ENCODE measurements at places on chromosomes 5 and 9.

DNA sequence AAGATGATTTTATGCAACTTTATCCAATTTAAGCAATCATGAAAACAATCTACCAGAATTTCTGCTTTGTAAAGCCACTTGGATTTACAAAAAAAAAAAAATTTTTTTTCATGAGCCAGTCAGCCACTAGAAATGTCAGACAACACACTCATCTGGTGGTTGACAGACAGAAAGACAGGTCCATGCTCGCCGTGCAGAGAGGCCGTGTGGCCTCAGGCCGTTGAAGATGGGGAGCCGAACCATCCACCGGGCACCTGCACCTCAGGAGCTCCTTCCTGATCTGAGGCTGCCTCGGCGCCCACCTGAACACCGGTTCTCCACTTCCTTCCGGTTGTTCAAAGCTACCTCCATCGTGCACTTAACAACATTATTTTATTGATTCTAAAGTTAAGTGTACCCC lies 138.0 kb upstream of the IRX4 start:
- H3K4me1 ChIP-seq: no peaks in the 10 kb centered on the region
- DNase-seq: no peak
- peaks cover 24% of the 10 kb centered on the region for H3K27me3 ChIP-seq

DNA sequence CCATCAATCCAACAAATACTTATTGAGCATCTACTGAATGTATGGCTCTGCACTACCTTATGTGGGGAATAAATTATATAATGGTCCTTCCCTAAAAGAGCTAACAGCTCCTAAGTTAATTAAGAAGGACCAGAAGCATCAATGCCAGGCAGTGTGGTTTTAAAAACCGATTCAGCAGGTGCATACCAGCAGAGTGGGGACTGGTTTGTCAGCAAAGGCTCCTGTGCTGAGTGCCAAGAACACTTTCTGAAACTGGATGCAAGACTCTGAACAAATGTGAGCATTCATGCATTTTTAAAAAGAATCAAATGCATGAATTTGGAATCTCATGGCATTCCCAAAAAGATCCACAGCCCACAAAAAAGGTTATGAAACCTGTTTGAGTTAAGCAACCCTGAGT lies 142.2 kb downstream of the AUH start:
- no peaks in the 10 kb centered on the region for H3K4me1 ChIP-seq
- no peak for DNase-seq
- no peak overlapping the region for H3K4me3 ChIP-seq
- H3K27ac ChIP-seq: no peak overlapping the region

- no peak overlapping the region for H3K27ac ChIP-seq
- H3K4me1 ChIP-seq: peaks cover 16% of the 10 kb centered on the region
- no peak overlapping the region for H3K4me3 ChIP-seq
- H3K27me3 ChIP-seq: no peaks in the 10 kb centered on the region
These were observed 100.7 kb downstream of the SUSD1 start for GRCh38 chr9:112074250-112075008.

DNA sequence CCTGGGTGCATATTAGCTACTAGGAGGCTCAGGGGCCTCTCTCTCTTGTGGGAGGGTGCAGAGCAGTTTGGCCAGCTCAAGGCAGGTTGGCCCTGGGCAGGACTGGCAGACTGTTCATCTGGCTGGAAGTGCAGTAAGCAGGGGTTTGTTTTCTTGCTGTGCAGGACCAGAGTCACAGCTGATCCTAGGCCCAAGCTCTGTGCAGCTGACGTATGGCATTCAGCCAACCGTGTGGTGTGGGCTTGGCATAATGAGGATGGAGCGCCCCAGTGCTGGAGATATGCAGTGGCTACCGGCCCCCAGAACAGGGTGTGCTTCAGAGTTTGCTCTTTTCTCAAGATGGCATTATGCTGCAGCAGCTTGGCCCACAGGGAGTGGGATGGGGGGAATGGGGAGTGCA lies 31.0 kb upstream of the PHF24 start:
- no peaks in the 10 kb centered on the region for H3K27me3 ChIP-seq
- H3K27ac ChIP-seq: no peak overlapping the region
- no peak for DNase-seq
- H3K36me3 ChIP-seq: no peaks in the 10 kb centered on the region
- H3K4me3 ChIP-seq: no peak overlapping the region

DNA sequence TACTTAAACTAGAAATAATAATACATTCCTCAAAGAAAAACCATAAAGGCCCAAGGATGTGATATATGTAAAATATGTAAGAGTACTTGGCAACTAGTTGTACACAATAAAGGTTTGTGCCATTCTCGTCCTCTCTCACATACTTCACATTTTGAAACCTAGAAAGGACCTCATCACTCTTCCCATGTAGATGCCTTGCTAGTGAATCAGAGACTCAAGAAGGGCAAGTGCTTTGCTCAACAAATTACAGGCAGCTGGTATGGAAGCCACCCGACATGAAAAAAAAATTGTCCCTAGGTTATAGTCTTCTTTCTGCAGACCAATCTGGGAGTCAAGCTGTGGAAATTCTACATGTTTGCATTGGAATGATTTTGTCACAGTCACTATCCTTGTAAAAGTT lies 31.7 kb downstream of the ADRB2 start:
- no peak overlapping the region for H3K4me3 ChIP-seq
- no peaks in the 10 kb centered on the region for H3K36me3 ChIP-seq
- H3K27me3 ChIP-seq: no peaks in the 10 kb centered on the region
- H3K4me1 ChIP-seq: no peaks in the 10 kb centered on the region
